NCI-H1048 (cell line): ENCODE measurements at places on chromosomes 5 and 9.

DNA sequence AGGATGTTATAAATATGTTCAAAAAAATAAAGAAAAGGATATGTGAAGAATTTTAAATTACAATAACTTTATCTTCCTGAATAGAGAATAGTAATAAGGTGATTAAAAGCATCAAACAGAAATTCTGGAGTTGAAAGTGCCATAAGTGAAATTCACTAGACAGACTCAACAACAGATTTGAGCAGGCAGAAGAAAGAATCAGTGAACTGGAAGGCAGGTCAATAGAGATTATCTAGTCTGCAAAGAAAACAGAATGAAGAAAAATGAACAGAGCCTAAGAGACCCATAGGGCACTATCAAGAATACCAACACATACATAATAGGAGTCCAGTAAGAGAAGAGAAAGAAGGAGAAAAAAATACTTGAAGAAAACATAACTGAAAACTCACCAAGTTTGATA, 162.1 kb downstream of the ROR2 start:
- no peak for DNase-seq

DNA sequence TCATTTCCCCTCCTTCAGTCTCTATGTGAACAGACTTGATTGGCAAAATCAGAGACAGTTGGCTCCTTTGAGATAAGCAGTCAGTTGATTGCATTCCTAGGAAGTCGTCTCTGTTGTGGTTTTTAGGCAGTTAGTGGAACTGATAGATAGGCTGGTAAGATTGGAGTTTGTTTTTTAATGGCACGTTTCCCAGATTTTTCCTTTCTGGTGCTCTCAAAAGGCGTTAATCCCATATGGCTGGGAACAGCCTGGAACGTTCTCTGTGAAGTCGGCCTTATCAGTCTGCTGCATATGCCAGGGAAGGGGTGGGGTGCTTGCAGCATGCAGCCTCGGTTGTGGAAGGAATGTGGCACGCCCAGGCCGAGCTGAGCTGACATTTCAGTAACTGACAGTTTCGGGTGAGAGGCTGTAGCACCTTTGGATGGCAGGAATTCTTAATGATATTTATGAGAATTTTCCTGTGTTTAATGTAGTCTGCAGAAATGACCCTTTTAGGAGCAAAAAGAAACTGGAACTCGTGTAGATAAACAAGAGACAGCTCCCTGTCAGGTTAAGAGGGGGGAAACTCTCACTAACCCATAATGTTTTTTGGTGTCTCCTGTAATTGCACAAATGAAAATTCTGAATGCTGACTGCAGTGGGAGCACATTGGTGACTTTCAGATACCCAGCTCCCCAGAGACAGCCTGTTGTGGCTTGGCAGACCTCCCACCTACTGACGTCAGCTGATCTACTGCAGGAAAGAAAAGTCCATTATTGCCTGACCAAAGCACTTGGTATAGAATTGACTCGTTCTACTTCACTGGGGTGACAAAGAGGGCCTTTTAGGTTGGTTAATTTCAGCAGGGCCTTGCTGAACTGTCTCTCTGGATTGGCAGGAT, 6.3 kb downstream of the SPTAN1 start:
- DNase-seq = no peak

GRCh38 chr9:98892288-98892687, 51.4 kb upstream of the COL15A1 start:
- DNase-seq = no peak

DNA sequence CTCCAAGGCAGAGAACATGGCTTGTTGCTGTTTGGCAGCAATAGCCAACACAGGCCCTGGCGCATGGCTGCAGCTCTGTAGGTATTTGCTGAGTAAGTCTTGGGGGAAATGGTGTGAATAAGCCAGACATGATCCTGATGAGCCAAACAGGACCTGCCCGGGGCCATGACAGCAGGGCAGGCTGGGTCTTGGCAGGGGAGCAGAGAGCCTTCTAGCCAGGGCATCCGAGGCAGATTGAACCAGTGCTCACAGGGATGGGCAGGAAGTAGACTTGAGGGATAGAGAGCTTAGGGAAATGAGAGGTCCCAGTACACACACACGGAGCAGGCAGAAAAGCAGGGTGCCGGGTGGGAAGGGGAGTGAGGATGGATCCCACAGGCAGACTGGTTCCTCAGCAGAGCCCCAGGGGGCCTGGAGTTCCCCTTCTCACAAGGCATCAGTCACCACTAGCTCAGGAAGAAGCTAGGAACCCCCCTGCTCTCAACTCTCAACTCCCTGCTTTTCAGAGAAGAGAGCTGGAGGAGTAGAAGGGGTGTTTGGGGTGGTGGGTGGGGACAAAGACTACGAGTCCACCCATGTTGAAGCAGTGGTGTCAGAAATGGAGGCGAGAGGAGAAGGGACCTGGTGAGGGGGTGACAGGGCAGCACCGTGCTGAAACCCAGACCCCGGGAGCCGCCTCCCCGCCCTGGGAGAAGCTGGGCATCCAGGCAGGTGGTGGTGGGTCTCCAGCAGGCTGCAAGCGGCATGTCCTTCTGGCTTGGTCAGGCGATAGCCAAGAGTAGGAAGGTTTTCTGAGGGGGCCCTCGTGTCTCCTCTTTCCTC, 111.1 kb downstream of the RGS3 start:
- DNase-seq = no peak

DNA sequence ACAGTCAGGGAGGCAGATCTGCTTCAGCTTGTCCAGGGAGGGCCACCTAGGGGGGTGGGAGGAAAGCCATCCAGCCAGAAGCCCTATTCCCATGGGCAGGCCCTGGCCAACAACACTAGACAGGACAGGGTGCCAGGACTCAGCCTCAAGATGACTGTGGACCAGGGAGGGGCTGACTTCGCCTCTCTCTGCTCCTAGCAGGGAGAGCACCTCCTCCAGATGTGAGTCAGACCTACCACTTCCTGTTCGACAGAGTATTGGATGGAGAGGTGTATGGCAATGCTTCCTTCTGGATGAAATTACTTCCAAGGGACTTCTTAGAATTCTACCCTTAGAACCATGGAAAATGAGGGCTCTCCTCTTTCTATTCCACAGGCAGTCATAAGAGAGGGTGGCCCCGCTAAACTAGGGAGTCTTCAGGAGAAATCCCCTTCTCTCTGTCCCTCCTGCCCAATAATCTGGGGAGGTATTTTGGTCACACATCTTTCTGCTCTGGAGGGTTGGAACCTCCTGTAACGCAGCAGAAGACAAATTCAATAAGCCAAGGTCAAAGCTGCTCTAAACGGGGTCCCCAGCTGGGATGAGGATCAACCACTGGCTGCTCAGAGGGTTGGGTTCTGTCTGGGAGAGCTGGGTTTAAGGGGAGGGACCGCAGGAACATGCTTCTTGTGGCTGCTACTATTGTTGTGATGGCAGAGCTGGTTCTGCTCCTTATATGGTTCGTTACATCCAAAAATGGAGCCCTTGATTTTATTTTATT, 23.2 kb upstream of the RCL1 start:
- no peak for DNase-seq
